ENCODE measurements at places on chromosomes 5 and 9. TPM values are rescaled to one million over a fixed set of nuclear protein-coding genes. Genes with fewer than 3 reads are reported as not detected.
A peak's percentile ranks its signal among the peaks of the same experiment; 100 is the strongest.

- H3K4me1 ChIP-seq, result peaks cover 4% of the 10 kb centered on the region
- no peak overlapping the region for H3K4me3 ChIP-seq
- H3K27ac ChIP-seq, result no peak overlapping the region
- H3K27me3 ChIP-seq, result peaks cover 68% of the 10 kb centered on the region
Measured at GRCh38 chr9:129697656-129698253, 32.3 kb downstream of the PRRX2 start.

DNA sequence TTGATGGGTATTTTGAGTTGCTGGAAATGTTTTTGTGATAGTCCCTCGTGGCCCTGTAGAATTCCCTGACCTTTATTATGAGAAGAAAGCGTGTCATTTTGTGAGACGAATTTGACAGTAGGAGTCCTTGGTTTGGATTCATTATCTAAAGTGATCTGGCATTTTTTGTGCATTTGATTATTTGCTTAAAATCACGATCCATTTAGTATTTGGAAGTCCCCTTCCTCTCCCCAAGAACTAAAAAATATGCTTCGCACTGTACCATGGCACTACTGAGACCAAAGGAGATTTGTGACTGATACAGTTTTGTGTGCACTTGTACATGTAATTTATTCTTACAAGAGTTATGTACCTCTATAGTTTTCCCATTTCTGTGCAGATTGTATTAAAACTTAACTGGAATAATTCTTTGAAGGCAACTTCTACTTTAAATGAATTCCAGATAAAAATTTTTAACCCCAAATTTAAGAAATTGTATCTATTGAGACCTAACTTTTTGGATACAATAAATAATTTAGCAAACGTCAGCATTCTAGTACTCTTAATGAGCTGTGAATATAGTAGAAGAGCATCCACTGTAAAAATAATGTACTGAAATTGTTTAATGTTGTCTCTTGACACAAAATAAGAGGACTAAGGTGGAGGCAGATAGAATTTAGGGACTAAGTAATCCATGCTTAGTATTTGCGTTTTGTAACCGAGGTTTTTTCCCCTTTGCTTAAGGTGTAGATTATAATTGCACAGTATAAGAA lies 2.1 kb downstream of the MAP3K1 start:
- no peak overlapping the region for H3K27ac ChIP-seq
- H3K36me3 ChIP-seq, result no peaks in the 10 kb centered on the region
- peaks cover 41% of the 10 kb centered on the region for H3K4me1 ChIP-seq
- H3K27me3 ChIP-seq, result peaks cover 26% of the 10 kb centered on the region

- no peaks in the 10 kb centered on the region for H3K36me3 ChIP-seq
- H3K4me1 ChIP-seq, result no peaks in the 10 kb centered on the region
- H3K27ac ChIP-seq, result no peak overlapping the region
- H3K4me3 ChIP-seq, result no peak overlapping the region
- no peak for DNase-seq
Measured at GRCh38 chr9:99868845-99869244, 37.6 kb upstream of the STX17 start.

DNA sequence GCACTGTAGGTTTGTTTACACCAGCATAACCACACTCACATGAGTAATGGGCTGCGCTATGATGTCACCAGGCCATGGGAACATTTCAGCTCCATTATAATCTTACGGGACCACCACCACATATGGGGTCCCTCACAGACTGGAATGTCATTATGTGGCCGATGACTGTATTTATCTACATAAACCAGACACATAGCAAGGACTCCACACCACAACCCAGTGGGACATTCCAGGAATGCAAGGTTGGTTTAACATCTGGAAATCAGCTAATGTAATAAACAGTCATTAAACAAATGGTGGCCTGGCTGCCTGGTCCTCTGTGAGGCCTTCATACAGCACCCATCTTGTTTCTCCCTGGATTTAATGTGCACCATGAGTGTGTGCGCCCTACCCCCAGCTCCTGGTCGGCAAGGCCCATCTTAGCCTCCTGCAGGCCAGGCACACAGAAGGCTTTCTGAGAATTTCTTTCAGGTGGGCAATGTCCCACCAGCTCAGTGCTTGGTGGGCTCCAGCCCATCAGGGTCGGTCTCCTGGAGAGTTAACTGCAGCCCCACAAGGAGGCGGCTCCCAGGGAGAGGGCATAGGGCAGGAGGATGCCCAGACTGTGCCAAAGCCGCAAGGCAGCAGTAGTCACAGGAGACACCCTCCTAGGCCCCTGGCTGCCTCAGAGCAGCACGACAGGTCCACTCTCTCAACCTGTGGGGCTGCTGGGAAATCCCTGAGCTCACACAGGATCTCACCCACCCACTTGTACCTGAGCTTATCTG lies 35.9 kb upstream of the SARDH start:
- H3K27ac ChIP-seq, result no peak overlapping the region
- DNase-seq, result no peak

Gene SHISAL2B
- total RNA-seq, result 0.55 TPM

GRCh38 chr5:33852319-33852718 lies 39.5 kb downstream of the ADAMTS12 start:
- H3K36me3 ChIP-seq, result no peaks in the 10 kb centered on the region
- DNase-seq, result no peak
- H3K27ac ChIP-seq, result peak overlapping the region; percentile 38
- H3K27me3 ChIP-seq, result no peaks in the 10 kb centered on the region
- peaks cover 58% of the 10 kb centered on the region for H3K4me1 ChIP-seq

Gene RNF145
- 92.1 TPM for total RNA-seq

- no peak for DNase-seq
- H3K4me3 ChIP-seq, result no peak overlapping the region
- no peaks in the 10 kb centered on the region for H3K36me3 ChIP-seq
- H3K27ac ChIP-seq, result no peak overlapping the region
- H3K27me3 ChIP-seq, result no peaks in the 10 kb centered on the region
Measured at GRCh38 chr9:73871636-73872035, 625.5 kb upstream of the RORB start.

DNA sequence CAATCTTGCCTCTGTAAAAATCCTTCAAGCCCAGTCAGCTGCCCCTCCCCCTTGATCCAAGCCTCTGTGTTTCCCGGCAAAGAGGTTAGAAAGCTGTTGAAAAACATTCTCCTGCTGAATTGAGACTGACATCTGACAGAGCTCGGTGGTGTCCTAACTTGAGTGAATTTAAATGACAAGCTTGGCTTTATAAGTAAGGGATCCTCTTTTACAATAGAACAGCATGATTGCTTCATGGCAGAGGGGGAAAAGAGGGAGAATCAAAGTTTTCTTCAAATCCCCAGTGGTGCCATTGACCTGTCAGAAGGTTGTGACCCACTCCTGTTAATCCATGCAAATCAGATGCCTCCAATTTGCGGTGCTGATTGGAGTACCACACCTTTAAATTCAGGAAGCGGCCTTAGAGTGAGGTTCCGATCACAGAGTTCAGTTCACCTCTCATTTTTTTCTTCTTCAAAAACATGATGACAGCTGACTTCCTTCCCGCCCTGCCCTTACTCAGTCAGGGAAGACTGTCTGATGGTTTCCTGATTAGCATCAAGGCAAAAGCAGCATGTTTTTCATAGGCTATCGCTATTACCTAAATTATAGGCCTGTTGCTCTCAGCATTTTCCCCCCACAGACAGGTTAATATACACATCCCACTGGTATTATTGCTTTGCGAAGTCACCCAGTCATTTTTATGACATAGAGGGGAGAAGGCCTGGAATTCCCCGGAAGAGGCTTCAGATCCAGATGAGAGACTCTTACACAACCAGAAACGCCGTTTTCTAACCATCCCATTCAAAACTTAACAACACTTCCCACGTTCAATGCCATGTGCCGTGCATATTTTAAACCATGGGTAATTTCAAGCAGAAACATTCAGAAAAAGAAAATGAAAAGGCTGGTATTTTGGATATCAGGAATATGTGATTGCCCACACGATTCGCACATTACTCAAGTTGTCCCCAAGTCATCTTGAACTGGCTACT lies 141.4 kb downstream of the EBF1 start:
- H3K36me3 ChIP-seq, result peaks cover 4% of the 10 kb centered on the region
- peaks cover 51% of the 10 kb centered on the region for H3K4me1 ChIP-seq
- no peaks in the 10 kb centered on the region for H3K27me3 ChIP-seq

DNA sequence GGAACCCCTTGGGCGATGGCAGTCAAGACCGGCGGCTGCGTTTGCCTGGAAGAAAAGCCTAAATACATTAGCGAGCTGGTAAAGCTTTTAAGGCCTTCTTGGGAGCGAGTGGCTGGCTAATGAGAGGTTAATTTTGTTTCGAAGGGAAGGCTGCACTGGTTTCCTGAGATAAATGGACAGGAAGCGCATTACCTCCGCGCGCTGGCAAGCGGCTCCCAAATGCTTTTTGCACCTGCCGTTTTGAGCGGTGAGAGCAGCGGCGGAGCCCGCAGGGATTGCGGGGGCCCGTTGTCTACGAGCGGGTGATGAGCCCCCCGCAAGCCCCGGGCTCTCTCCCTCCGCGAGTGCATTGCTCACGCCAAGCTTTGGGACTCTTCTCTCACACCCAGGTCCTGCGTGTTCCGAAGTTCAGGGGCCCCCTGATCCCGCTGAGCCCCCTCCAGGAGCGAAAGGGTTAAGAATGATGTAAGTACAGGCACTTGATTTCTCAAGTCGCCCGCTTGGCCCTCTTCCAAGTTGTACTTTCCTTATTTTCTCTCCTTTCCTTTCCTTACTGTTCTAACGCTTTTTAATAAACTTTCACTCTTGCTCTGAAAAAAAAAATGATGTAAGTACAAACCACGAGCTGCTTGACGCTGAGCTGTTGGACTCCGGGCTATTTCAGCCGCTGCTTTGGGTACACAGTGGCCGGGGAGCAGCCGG lies 3.1 kb upstream of the RGMB start:
- no peak for DNase-seq
- peak overlapping the region; percentile 94 for H3K4me3 ChIP-seq
- peaks cover 48% of the 10 kb centered on the region for H3K4me1 ChIP-seq
- H3K27me3 ChIP-seq, result peaks cover 11% of the 10 kb centered on the region

Gene KIF3A
- 23.8 TPM for total RNA-seq

- peaks cover 14% of the 10 kb centered on the region for H3K36me3 ChIP-seq
- H3K27me3 ChIP-seq, result no peaks in the 10 kb centered on the region
- peaks cover 10% of the 10 kb centered on the region for H3K4me1 ChIP-seq
- no peak for DNase-seq
Measured at GRCh38 chr5:914612-915011, 21.9 kb downstream of the TRIP13 start.

GRCh38 chr5:146643776-146644175 lies 127.8 kb upstream of the GPR151 start:
- no peaks in the 10 kb centered on the region for H3K36me3 ChIP-seq
- H3K4me1 ChIP-seq, result no peaks in the 10 kb centered on the region
- H3K27ac ChIP-seq, result no peak overlapping the region
- H3K4me3 ChIP-seq, result no peak overlapping the region
- DNase-seq, result no peak

GRCh38 chr5:117953272-117953671 lies 1035.1 kb downstream of the DTWD2 start:
- H3K4me1 ChIP-seq, result no peaks in the 10 kb centered on the region
- no peaks in the 10 kb centered on the region for H3K36me3 ChIP-seq
- no peak overlapping the region for H3K4me3 ChIP-seq
- no peaks in the 10 kb centered on the region for H3K27me3 ChIP-seq
- DNase-seq, result no peak

DNA sequence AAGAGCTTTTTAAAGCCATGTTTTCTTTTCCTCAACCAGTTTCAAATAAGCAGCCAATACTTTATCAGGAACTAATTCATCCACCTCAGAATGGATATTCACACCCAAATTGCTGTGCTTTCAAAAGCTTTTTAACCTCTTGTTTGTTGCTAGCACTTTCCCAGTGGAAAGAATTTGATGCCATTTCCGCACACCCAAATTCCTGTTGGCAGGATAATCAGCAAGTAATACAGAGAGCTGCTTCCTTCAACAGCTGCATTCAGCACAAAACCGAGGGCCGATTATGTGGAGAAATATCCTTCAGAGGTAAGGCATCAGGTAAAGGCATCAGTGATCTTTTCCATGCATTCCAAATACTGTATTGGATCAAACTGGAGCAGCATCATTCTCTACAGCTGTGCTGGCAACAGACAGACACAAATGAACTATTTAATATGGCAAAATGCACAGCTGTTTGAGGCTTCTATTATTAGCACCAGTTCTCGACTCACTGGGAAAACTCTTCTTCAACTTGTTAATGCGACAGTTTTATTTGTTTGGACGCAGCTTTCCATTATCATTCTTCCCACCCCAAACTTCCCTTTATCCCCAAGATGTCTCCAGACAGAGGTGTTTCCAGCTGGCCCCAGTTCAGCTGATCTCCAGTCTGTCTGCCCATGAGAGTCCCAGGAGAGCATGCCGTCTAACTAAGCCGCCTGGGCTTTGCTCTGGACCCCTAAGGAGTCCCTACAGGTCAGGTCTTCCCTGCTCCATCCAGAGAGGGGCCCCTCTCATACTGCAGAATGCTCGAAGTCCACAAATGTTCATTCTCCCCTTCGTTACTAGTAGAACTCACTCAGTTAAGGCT lies 22.2 kb upstream of the MGAT1 start:
- H3K4me1 ChIP-seq, result peaks cover 17% of the 10 kb centered on the region
- DNase-seq, result no peak
- H3K4me3 ChIP-seq, result no peak overlapping the region

Measured in neural crest cell (in vitro differentiated cells).